ENCODE measurements at places on chromosomes 6 and 20.

DNA sequence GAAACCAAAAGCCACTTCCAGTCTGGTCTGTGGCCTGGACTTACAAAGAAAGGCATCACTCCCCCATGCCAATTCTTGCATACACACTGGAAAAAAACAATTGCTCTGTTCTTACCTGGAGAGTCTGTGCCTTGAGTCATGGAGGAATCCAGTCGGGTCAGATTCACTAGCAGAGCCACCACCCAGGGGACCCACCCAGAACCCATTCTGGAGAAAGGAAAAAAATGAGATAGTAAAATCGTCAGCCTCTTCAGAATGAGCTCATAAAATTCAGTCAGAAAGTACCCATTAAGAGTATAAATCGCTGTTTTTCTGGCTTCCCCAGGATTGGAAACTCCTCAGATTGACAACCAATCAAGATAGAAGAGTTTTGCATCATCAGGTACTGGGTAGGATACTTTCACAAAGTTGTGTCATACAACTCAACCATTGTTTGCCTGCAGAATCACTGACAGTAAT, at the start of gene HLA-DOB:
Gene HLA-DOB, minus strand, starts transcription at position 257 of the 459 bp plus-strand sequence. Its CDS starts 51 bp downstream, at position 206.
- DNase-seq: no peak

GRCh38 chr6:56652231-56652630, 9.5 kb upstream of the DST start:
- no peak for DNase-seq

DNA sequence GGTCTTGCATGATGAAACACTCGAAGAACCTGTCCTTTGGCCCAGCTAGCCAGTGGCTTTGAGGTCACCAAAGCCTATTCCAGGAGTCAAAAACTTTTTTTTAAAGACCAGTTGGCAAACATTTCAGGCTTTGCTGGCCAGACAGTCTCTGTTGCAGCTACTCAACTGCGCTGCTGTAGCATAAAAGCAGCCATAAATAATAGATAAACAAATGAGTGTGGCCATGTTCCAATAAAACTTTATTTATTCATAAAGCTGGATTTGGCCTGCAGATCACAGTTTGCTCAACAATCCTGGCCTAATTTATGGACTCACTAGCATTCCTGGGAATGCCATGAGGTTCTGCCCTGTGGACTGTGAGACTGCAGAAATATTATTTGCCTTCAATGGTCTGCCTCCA, 68.8 kb upstream of the LTV1 start:
- DNase-seq: no peak

DNA sequence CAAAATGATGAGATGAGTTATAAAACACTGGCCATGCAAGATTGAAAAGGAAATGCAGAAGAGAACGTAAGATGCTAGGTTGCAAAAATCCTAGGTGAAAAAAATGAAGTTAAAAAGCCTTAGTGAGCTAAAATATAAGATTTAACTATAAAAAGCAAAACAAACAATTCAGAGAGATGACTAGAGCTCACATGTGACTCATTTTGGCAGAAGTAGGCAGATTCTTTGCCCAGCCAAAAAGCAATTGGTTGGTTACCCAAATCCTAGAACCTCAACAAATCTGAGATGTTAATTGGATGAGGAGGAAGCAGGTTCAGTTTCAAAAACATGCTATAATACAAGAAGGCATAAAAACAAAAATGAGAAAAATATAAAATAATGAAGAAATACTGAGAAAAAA, 249.1 kb downstream of the OGFRL1 start:
- no peak for DNase-seq

DNA sequence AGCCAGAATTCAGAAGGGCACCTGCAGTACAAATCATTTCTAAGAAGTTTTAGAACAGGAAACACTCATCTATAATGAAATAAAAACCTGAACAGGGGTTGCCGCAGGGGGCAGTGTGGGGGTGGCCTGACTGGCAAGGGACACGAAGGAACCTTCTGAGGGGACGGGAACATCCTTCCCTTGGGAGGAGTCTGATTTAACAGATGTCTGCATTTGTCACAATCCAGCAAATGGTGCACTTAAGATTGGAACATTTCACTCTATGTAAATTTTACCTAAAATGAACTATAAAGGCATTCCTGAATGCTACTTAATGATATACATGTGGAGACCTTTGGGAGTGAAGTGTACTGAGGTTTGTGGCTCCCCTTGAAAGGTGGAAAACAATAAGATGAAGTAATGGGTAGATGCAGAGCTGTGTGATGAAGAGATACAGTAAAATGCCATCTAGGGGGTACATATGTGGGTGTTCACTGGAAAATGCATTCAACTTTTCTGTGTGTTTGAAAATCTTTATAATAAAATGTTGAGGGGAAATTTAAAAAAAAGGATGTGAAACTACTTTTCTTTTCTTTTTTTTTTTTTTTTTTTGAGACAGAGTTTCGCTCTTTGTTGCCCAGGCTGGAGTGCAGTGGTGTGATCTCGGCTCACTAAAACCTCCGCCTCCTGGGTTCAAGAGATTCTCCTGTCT, 89.5 kb downstream of the SNX5 start:
- no peak for DNase-seq

GRCh38 chr6:72787391-72788031, 165.6 kb downstream of the KCNQ5 start:
- no peak for DNase-seq

GRCh38 chr20:63580796-63581461, 6.9 kb upstream of the HELZ2 start:
- DNase-seq: peak; percentile 49

GRCh38 chr6:6604566-6604965, 16.0 kb downstream of the LY86 start:
- no peak for DNase-seq

- DNase-seq: no peak
Measured at GRCh38 chr20:38894091-38894847, 31.9 kb upstream of the FAM83D start.

- no peak for DNase-seq
Measured at GRCh38 chr20:36684747-36685146, 38.8 kb upstream of the SLA2 start.

DNA sequence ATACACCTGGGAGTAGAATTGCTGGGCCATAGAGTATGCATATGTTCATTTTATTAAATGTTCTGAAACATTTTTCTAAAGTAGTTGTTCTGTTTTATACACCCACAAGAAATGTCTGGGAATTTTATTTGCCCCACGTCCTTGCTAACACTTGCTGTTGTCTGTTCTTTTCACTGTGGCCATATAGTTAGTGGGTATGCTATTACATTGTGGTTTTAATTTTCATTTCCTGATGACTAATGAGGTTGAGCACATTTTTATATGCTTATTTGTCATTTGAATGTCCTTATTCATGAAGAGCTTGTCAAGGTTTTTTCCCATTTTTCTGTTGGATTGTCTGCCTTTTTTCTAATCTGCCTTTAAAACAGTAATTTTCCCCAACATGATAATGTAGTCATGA, 41.5 kb upstream of the TGM3 start:
- no peak for DNase-seq

GRCh38 chr20:32387252-32387651, 29.1 kb downstream of the ASXL1 start:
- no peak for DNase-seq

DNA sequence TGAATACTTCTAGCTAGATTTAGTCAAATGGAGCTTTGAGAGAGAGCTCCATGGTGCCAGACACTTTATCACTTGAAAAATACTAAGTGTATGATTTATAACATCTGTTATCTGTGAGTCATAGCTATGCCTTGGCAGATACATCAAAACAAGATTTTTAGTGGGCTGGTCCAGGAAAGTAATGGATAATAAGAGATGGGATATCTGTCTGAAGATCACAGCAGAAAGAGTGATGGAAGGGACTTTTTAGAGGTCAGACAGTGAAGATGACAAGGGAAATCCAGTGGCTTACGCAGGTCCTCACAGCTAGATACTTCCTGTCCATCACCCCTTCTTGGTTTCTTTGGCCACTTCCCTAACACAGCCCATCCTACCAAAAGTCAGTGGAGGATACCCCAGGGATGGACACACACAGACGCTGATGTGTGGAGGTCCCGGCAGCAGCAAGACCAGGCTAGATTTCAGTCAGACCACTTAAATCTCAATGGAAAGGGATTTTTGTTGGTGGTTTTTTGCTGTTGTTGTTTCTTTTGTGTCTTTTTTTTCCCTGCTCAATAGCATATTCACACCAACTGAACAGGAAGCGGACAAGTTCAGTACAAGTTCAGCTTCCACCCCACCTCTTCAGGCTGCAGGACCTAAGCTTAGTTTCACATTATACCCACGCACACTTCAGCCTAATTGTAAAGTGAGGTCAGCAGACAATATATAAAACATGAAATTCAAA, 209.3 kb downstream of the ALDH8A1 start:
- DNase-seq: no peak

All from stimulated activated CD4-positive, alpha-beta T cell treated with anti-CD3 and anti-CD28 coated beads, Interleukin-1b, Interleukin-23, amount 100 ng/mL, for 1 hour (primary cell).